ENCODE measurements at places on chromosomes 13 and 19.

- no peak for DNase-seq
Observed at GRCh38 chr13:52845766-52846566, 2.5 kb downstream of the PCDH8 start.

DNA sequence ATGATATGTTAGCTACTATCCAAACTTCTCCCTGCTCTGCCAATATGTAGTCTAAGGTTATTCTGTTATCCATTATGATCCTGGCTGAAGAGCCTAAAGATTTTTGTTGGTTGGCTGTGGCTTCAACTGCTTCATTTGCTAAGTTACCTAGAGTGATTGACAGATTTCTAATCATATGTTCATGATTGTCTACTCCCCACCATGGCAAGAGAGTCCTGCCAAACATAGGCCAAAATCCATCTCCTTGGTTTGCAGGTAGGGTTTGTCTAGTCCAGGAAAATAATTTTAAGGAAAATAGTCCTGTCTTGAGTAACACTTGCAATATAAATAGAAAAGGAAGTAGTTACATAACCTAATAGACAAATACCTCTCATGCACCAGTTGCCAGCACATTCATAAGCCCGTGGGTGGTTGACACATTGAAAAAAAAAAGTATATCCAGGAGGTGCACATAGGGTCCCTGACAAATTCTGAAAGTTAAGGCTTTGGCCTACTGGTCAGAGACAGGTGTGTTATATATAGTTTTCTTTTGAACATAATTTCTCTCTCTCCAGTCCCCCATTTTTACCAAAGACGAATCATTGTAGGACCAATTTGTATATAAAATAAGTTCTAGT is 5.4 kb upstream of the CBY2 start:
- DNase-seq, result no peak

- DNase-seq, result no peak
Observed at GRCh38 chr13:113553511-113554332, 30.8 kb upstream of the TFDP1 start.

- DNase-seq, result no peak
Observed at GRCh38 chr19:1276628-1277022, 1.3 kb downstream of the FAM174C start.

- DNase-seq, result no peak
Observed at GRCh38 chr19:11539495-11540365, 1.1 kb downstream of the CNN1 start.

- DNase-seq, result no peak
Observed at GRCh38 chr13:30373727-30374126, 48.6 kb upstream of the UBE2L5 start.

- DNase-seq, result no peak
Observed at GRCh38 chr19:38596057-38596981, 21.4 kb downstream of the MAP4K1 start.

GRCh38 chr19:18803550-18804138 is 12.5 kb upstream of the COMP start:
- no peak for DNase-seq

GRCh38 chr19:48969276-48970138 is 4.4 kb downstream of the FTL start:
- DNase-seq, result no peak

- DNase-seq, result no peak
Observed at GRCh38 chr19:30670011-30670329, 297.8 kb downstream of the ZNF536 start.

DNA sequence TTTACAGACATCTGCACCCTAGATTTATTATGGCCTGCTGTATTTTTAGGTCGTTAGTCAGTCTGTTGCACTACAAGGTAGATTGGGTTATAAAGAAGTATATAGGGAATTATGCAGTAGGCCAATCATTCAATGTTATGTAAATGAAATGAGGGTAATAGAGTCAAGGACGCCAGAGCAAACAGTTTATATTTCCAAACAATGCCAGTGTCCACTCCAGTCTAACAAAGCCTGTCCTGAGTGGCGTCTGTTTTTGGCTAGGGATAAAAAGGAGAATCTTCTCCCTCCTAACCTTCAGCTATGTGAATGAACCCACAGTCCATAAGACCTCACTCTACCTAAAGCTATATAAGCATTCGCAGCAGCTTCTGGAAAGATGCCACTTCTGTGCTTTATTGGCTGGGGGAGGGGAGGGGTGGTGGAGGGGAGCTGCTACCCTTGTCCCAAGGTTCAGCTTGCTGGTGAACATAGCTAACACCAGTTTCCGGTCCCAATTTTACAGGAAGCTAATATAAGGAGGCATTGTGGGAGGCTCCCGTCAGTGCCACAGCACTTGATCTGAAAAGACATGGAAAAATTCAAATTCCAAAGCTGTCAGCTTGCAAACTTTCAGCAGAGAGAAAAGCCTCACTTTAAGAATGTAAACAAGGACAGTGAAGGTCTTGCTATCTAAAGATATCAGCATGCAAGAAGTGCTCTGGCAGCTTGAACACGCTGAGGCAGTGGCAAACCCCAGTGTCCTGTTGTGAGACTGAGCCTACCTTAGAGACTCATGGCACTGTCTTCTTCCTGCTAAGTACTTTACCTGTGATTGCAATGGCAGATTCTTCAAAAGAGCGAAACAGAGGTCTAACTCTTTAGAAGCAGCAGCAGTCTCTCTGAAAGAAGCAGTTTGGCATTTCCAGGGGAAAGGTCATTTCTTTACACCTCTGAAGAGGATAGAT is 369.9 kb downstream of the PCDH9 start:
- DNase-seq, result no peak

GRCh38 chr13:30895773-30896172 is 10.3 kb upstream of the MEDAG start:
- DNase-seq, result no peak

DNA sequence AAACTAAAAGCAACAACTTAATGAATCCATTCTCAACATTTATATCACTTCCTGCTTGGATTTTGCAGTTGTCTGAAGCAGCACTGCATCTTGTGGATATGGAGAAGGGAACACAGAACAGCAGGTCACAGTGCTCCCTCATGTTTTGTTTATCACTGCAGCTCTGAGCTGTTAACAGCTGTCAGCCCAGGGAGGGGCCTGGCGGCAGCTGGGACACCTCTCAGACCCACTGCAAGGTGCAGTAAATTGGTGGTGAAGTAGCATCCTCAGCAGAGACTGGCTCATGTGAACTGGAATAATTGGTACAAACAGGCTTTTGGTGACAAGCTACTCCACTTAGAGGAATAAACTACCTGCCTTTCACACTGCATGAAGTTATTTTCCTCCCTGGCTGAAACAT is 170.4 kb downstream of the LIG4 start:
- no peak for DNase-seq

- peak; percentile 3 for DNase-seq
Observed at GRCh38 chr19:34173193-34173956, 1.1 kb downstream of the LSM14A start.

DNA sequence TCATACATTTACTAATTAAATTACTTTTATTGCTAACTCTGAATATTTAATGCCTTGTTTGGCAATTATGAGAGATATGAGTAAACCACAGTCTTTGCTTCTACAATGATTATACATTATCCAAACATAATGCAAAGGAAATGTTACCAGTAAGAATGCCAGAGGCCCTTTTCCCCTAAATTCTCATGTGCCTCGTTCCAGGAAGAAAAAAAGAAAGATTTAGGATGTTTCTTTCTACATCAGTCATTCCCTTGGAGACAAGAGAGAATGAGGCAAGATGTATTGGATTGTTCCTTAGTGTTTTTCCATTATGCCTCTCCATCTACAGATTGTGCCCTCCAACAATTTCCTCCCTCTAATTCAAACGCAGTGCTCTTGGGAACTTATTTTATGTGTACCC is 50.1 kb downstream of the ITGBL1 start:
- no peak for DNase-seq

DNA sequence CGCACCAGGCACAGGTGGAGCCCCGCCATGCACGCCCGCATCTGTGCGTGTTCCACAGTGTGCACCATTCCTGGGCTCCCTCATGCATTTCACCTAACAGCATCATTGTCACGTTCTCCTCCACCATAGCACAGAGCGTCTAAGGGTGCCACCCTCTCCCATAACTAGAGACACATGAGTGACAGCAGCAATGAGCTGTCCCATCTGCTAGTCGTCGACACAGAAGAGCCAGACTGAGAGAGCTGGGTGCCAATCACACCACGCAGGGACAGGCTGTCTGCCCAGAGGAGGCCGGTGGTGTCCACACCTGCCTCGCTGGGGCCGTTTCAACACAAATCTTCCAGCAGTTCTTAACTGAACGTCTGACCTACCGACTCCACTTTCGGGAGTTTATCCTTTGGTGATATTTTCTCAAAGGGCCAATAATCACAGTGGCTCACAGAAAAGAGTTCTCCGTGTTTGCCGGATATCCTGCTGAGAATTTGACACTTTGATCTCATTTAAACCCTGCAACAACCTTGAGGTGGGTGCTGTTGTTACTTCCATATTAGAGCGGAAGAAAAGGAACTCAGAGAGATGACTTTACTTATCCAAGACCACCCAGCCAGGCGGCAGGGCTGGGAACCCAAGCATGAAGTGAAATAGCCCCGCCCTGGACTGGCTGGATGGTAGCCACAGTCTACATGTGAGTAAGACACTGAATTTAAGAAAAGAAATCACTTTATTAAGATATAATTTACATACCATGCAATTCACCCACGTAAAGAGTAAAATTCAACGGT is 16.2 kb downstream of the CLEC11A start:
- no peak for DNase-seq

DNA sequence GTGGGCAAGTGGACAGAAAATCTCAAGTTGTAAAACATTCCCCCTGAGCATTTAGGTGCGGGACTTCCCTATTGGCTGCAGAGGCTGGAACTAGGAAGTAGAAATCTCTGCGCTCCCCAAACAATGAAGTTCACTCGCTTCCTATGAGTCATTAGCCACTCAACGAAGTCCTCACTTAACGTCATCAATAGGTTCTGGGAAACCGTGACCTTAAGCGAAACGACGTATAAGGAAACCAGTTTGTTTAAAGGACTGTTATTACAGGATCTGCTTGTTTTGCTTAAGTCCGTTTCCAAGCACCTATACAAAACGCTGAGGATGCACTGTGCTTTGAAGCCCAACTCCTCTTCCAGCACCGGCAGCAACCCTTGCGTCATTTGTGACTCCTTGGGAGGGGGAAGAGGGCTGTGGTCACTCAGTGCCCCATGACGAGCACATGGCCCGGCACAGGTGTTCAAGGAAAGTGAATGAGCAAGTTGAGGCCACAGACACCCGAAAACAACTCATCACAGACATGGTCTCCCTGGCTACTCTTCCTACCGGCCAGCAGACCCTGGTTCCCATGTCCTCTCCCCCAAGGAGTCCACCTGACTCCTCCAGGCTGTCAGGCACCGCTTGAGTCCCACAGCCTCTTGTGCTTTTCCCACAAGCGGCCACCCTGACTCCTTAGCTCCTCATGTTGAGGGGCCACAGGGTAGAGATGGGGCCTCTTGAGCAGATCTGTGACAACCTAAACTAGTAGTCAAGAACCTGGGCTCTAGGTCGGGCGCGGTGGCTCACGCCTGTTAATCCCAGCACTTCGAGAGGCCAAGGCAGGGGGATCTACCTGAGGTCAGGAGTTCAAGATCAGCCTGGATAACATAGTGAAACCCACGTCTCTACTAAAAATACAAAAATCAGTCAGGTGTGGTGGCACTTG is 4.8 kb downstream of the RPS16 start:
- DNase-seq, result no peak

- no peak for DNase-seq
Observed at GRCh38 chr19:31164791-31165251, 184.4 kb downstream of the TSHZ3 start.

GRCh38 chr13:51628059-51628852 is 44.0 kb downstream of the WDFY2 start:
- no peak for DNase-seq

DNA sequence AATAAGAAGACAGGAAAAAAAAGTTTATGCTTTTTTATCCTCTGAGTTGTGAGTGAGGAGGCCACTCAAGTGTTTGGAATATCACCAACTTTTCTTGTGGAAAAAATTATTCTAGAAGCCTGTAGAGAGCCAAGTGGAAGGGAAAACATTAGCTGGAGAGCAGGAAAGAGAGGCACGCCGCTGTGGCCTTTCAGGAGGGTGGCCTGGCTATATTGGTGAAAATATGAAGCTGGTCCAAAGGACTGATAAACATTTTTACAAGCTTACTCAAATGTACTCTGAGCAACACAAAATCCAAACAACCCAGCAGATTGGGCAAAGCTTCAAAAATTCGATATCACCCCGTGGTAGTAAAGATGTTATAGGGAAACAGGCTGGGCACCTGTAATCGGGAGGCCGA is 2.3 kb upstream of the EIF3G start:
- DNase-seq, result no peak

DNA sequence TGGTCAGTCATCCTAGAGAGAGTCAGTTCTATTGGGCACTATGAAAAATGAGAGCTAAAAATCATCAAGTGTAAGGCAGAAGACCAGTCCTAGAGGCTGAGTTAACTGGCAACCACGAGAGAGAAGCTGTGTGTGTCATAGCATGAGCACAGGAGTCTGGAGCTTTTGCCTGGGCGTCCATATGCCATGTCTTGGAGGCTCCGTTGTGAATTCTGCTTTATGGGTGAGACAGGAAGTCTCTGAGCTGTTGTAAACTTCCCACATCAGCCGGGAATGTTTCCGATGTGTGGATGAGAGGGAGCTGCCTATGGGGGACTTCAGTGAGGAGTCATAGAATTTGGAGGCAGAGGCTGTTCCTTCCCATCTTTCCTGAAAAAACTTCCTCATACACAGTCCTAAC is 120.0 kb downstream of the ITGBL1 start:
- no peak for DNase-seq

- DNase-seq, result no peak
Observed at GRCh38 chr19:50654882-50655281, 5.6 kb downstream of the C19orf81 start.

GRCh38 chr13:47890146-47890814 is 110.8 kb downstream of the SUCLA2 start:
- no peak for DNase-seq

DNA sequence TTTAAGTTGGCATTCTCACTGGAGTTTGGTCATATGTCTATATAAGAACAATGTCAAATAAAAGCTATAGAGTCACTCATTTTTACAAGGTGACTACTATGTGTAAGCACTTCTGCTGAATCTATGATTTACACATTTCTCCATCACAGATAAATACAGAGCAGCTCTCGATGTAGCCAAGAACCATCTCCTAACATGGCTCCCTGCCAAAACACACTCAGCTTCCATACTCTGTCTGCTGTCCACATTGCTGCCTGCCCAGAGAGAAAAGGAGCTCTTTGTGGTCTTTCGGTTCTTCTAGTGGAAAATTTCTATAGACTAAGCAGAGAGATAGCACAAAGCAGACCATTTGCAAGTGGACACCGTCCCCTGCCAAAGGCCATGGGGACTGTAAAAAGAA is 190.9 kb upstream of the KLF12 start:
- DNase-seq, result no peak

GRCh38 chr13:24097064-24097463 is 63.5 kb upstream of the SPATA13 start:
- no peak for DNase-seq

GRCh38 chr19:43562698-43563241 is 12.6 kb downstream of the XRCC1 start:
- DNase-seq, result peak; percentile 59

- no peak for DNase-seq
Observed at GRCh38 chr13:111973186-111973585, 93.8 kb upstream of the SOX1 start.
